ENCODE measurements at places on chromosomes 5 and 9.

GRCh38 chr5:133606835-133607234 is 5.5 kb downstream of the FSTL4 start:
- DNase-seq, result no peak

DNA sequence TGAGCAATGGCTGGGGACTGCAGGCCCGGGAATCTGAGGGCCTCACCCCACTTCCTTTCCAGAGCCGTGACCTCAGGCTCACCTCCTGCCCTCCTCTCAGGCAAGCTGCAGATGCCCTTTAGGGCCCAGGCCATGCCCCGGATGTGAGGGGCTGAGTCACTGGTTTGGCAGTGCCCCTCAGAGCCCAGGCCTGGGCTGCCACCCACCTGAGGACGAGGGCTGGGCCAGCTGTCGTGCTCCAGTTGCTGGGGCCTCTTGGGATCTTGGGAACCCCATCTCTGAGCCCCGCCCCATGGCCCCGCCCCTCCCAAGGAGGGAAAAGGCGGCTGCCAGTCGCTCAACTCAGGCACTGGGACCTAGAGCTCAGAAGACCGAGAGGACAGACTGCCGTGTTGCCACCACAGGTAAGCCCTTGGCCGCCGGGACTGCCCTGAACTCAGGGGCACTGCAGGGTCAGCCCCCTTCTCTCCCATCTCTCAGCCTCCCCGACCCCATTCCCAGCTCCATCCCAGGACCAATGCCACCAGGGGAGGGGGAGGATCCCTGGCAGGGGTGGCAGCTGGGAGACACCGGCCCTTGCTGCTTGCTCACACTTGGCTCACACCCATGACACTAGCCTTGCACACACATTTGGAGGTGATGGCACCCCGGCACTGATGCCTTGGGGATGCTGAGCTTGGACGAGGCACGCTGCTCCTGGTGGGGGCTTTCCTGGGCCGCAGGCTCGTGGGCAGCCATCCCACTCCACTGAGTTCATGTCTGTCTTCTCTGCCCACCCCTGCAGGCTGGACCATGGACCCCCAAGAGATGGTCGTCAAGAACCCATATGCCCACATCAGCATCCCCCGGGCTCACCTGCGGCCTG is at the start of gene CYSRT1:
TSS of gene CYSRT1 (plus strand) at position 345 of the 865 bp plus-strand sequence. CDS start at position 793, 448 bp downstream.
- no peak for DNase-seq

DNA sequence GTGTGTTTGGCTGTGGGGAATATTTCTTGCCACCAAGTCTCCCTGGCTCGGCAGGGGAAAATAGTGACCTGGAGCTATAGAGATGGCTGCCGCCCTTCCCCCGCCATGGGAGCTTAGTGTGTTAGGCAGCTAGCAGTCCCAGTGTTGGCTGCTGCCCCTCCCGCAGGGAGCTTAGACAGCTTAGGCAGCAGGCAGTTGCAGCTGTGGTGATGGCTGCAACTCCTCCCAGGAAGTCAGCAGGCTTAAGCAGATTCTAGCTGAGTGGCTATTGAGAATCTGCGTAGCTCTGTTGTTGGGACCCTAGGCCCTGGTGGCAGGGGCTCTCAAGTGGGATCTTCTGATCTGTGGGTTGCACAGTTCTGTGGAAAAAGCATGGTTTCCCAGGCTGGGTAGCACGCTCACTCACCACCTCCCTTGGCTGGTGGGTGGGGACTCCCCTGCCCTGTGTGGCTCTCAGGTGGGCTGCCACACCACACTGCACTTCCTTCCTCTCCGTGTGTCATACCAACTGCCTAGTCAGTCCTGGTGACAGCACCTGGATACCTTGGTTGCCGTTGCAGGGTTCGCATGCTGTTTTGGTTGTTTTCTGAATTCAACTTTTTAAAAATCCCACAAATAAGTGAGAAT is 9.3 kb downstream of the OR1N2 start:
- DNase-seq, result peak; percentile 1

DNA sequence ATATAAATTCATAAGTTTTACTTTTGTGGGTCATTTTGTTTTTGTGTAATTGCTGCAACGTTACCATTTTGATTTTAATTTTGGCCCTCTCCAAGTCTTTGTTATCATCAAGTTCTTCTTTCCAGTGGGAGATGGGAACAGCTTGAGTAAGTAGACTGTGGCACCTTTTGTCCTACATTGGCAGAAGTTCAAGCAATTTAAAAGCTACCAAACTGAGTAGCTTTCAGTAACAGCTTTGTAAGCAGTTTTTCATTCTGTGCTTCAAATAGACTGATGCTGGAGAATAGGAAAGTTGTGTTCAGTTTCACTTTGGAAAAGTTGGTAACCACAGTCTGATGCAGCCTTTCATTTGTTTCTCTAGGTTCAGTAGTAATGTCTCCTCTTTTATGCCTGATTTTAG is 47.8 kb upstream of the TMED7 start:
- no peak for DNase-seq

DNA sequence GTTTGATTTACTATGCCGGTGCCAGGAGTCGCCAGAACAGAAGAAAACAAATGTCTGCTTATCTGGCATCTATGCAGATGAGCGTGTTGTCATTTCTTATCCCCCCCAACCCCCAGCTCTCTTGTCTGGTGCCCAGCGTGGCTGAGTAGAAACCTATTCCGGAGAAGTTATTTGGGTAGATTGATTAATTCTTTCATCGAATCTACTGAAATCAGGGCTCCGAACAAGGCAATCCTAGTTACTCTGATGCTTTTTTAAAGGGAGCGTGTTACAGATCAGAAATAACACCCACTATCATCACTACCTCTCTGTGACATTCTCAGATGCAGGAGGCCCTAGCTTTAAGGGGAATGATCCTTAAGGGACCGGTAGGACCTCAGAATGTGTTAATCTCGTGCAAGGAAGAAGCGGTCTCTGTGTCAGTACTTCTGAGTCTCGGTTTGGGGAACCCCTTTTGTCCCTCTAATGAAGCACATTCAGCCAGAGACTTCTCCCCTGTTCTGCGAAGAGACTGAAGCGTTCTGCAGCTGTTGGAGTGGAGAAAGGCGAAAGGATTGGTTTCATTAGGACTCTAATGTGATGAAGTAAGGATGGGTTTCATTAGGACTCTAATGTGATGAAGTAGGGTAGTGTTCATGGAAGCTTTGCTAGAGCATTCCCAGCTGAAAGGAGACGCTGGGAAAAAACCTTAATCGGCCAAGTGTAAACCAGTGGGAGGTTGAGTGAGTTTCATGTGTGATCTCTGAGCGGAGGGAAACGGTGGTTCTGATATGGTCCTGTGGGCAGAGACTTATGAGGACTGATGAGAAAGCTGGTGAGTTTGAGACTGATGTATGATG is 1.5 kb downstream of the PIP5K1B start:
- no peak for DNase-seq

GRCh38 chr5:61327760-61328753 is 4.0 kb upstream of the ZSWIM6 start:
- DNase-seq, result no peak

- no peak for DNase-seq
Observed at GRCh38 chr9:83491995-83492394, 46.2 kb downstream of the FRMD3 start.

DNA sequence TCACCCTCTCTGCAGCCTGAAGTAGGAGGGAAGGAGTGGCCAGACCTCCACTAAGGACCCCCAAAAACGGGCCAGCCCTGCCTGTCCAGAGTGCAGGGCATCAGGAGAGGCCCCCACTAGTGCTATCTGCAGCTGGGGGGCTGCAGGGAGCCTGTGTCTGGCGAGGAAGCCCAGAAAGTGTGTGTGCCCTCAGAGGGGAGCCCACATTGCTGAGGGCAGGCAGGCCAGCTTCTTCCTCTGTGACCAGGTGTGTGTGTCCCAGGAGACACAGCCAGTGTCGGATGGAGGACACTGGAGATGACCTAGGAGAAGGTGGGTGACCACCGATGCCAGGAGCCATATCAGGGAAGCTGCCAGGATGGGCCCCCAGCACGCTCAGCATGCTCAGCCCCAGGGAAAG is 218.7 kb downstream of the IRX2 start:
- DNase-seq, result no peak

DNA sequence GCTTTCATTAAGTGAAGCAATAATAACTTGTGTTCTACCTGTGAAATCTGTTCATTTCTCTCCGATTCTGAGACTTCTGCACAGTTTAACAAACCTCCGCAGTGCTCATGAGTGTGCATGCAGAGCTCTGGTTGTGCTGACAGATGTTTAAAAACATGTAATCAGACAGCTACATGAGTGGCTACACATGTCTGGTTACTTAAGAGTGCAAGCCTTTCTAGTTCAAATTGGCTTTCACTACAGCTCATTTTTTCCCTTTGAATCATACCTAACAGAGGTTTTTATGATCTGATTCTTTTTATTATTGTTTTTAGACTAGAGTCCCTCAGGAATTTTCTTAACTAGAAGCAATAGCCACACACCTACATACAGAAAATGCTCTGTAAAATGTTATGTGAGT is 310.2 kb downstream of the ARRDC3 start:
- DNase-seq, result no peak

DNA sequence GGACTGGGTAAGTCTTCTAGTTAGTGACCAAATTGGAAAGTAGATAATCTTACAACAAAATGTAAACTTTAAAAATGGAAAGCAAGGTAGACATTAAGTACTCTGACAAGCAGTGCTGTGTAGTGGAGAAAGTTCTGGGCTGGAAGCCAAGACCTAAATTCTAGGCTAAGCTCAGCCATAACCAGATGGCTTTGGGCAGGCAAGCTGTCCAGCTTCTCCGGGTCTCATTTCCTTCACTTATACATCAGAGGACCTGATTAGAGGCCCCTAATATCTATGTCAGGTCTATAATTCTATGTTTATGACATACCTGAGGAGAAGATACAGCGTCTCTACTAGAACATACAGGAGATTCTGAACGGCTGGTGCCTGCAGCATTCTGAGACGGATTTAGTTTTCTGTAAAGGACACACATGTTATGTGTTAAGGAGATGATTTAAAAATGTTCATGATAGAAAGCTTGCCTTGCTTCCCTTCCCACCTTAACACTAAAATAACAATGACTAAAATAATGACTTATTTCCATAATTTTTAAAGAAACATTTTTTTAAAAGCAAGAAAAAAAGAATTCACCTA is 61.2 kb downstream of the ELL2 start:
- no peak for DNase-seq

- peak; percentile 34 for DNase-seq
Observed at GRCh38 chr9:129609486-129610212, 11.3 kb downstream of the C9orf50 start.

DNA sequence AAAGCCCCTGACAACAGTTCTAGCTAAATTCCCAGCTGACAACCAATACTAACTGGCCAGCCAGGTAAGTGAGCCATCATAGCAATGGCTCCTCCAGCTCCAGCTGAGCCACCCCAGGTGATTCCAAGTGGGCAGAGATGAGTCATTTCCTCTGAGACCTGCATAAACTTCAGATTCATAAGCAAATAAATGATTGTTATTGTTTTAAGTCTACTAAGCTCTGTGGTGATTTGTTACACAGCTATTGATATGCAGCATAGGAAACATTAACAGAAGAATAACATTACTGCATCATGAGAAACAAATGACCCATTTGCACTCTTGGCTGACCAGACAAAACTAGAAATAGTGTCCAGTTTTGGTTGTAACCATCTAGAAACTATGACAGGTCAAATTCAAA is 60.3 kb downstream of the TTC39B start:
- DNase-seq, result no peak

- DNase-seq, result no peak
Observed at GRCh38 chr9:29039258-29039657, 1466.0 kb upstream of the C9orf72 start.

DNA sequence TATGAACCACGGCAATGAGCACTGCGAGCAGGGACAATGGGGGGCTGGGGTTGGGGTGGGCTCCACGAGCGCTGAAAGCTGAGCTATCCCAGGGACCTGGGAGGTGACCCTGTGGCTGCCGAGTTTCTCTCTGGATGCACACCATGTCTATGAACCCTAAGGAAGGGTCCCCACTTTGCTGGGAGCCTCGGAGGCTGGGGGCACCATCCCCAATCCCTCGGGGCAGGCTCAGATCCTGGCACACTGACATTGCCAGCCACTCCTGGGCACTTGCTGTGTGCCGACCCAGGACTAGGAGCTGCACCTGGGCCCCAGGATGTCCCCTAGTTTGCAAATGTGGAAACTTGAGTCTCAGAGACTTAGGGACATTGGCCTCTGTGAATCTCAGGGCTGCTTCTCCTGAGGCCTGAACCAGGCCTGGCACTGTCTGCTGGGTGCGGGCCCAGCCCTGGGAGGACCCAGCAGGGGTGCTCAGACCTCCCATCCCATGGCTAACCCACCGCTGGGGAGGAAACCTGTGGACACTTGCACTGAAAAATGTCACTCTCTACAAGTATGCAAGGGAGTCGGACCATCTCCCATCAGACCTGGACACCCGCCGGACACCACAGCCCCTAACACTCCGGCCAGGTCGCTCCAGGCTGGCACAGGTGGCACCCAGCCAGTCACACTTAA is 13.0 kb upstream of the CAMSAP1 start:
- DNase-seq, result no peak

DNA sequence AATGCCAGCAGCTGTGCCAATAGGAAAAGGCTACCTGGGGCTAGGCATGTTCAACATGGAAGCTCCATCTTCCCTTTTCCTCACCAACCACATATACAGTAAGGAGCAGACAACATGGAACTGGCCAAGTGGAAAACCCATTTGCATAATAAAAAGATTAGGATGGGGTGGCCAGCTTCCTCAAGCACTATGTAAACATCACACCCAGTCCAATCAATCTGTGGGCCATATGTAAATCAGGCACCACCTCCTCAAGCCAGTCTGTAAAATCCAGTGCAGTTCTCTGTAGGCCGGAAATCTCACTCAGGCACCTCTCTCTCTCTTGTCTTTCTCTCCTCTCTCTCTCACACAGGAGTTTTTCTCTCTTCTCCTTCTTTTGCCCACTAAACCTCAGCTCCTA is 360.2 kb upstream of the GRIA1 start:
- no peak for DNase-seq

DNA sequence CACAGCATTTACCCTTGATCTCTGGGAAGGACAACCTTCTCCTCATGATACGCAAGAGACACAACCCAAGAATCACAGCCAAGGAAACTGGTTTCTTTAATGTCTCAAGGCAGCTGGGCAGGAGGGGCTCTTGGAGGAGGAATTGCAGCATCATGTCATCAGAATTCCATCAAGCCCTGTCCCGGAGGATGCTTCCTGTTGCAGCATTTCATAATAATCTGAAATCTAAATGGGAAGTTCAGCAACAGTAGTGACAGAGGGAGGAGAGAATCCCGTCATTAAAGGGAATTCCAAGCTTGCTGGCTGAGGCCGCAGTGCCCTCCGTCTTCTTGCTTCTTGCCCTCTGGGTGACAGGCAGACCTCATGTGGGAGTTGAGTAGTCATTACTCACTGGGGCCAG is 192.7 kb downstream of the TENT4A start:
- DNase-seq, result no peak

DNA sequence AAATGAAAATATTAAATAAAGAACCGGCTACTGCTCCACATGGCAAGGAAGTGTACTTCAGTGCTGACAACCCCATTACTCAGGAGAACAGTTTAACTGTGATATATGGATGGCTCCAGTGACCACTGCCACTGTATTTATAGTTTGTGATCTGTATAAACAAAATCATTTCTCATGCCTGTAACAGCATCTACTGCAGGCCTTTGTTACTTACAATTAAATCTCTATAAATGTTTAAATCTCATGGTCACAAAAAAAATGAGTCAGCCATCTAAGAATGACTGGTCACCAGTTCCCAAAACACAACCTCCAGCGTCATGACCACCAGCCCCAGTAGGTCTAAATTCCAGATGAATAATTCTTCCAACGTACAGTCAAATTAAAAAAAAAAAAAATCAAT is 24.6 kb downstream of the SERINC5 start:
- no peak for DNase-seq

- no peak for DNase-seq
Observed at GRCh38 chr5:139882961-139883539, 87.4 kb downstream of the PSD2 start.
